Chondrocyte (in vitro differentiated cells): ENCODE measurements at places on chromosomes 3 and 15. TPM values are rescaled to one million over a fixed set of nuclear protein-coding genes. Genes with fewer than 3 reads are reported as not detected.

Gene MYEF2
- 16.3 to 22.6 TPM (median 20.5 TPM) in 3 replicates for total RNA-seq

Gene TOP2B
- 73.2 to 107 TPM (median 80.9 TPM) in 3 replicates for total RNA-seq

Gene SPINK8
- not detected in 3 replicates for total RNA-seq

Gene DPH6
- total RNA-seq, result 7.2 to 7.8 TPM (median 7.3 TPM) in 3 replicates

Gene EIF4E3
- total RNA-seq, result 10.6 to 12.4 TPM (median 11.8 TPM) in 3 replicates

Gene ZBBX
- not detected in 3 replicates for total RNA-seq

Gene CFAP20DC
- 1.9 to 3.6 TPM (median 3.1 TPM) in 3 replicates for total RNA-seq

Gene CRYGS
- total RNA-seq, result 1.7 to 3.1 TPM (median 2.8 TPM) in 3 replicates
